ENCODE measurements at places on chromosomes 16 and 17.
A peak's percentile ranks its signal among the peaks of the same experiment; 100 is the strongest.

GRCh38 chr16:51393381-51394005 is 242.4 kb upstream of the SALL1 start:
- no peak for DNase-seq

- peak; percentile 43 for DNase-seq
Observed at GRCh38 chr17:80890196-80890920, 101.3 kb upstream of the CHMP6 start.

- DNase-seq, result no peak
Observed at GRCh38 chr17:64498308-64499203, 1.7 kb upstream of the POLG2 start.

- peak; percentile 22 for DNase-seq
Observed at GRCh38 chr17:32777436-32777835, 99.5 kb downstream of the MYO1D start.

DNA sequence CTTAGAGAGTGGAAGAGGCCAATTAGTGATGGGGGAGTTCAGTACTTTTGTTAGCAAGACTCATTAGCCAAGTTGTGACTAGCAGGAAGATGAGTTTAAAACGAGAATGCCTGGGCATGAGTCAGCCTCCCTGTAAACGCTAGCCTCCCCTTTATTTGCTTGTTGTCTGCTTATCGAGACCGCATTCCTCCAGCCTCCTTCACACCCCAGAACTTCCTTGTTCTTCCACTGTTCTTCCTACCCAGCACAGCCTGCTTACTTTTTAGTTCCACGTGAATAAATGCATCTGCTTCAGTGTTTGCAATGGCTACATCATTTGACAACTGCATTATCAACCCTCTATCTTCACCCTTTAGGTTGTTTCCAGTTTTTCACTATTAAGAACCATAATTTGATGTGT is 20.2 kb upstream of the OR3A1 start:
- DNase-seq, result no peak

DNA sequence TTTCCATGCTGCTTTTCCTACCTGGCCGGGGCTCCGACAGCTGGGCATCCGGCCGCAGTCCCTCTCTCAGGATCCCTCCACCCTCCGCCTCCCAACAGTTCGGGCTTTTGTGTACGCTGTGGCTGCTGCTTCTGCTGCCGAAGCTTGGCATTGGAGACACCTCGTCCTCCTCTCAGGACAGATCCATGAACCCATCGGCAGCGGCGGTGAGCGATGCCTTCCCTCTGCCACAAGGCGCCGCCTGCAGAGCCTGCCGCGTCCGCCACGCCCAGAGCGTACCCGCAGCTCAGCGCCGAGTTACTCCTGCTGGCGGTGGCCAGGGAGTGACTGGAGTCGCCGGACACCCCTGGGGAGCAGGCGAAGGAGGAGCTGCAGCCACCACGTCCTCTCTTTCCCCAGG is 2032.8 kb downstream of the TP53TG3F start:
- DNase-seq, result no peak

DNA sequence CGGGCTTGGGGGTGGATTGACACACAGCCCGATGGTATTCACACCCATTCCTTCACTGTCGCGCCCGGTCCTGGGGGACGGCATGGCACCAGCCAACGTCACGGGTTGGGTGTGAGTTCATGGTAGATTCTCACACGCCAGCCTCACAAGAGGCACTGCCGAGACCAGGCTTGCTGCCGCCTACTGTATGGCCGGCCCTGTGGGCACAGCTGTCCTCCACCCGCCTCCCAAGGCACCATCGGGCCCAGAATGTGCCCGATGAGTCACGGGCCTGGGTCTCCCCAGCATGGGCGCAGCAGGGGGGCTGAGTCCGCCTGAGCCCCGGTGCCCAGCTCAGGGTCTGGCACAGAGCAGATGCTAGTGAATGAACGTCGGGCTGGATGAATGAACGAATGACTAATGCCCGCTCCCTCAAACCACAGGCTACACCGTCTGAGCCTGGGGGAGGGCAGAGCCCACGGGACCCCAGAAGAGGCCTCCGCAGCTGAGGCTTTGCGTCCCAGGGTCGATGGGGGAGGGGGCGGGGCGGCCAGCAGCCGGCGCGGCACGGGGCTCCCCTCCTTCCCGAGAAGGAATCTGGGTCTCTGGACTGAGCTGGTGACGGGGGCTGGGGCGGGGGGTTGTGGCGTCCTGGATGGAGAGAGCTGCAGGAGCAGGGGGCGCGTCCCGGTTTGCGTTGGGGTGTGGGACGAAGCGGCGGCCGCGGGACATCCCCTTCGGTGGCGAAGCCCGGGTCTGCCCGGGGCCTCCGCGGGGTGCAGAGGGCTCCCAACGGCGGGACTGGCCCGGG is 829 bp downstream of the PITPNM3 start:
- DNase-seq, result peak; percentile 54

GRCh38 chr16:340370-341091 is 12.0 kb downstream of the AXIN1 start:
- DNase-seq, result no peak

DNA sequence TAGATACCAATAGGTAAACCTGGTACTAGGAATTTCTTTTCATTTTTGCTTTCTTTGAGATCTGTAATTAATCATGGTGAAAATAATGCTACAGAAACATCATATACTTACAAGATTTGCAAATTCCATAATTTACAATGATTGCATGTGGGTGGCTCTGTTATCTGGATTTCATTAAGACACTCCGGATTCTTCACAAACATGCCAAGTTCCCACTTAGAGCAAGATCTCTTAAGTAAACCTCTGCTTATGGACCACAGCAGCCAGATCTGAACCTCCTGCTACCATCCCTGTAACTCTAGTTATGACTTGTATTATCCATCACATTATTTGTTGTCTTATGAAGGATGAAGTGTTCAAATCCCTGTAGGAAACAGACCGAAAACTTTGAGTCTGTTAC is 424.7 kb downstream of the CDH13 start:
- DNase-seq, result no peak

DNA sequence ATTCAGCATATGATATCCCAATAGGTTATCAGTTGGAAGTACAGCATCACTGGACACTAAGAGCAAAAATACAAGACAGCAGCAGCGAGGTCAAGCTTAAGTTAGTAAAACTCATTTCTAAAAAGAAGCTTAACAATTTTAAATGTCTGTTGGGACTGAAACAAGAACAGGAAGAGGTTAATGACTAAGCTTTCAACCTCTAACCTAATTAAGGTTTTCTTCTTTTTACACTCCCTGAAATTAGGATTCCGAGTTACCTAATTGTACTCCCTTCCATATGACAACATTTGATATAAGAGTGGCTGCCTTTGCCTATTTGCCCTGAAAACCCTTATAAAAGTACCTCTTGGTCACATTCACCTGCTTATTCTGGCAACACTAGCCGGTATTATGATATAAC is 34.3 kb downstream of the CPSF4L start:
- DNase-seq, result no peak

GRCh38 chr17:29567554-29568330 is 759 bp upstream of the TP53I13 start:
- DNase-seq, result peak; percentile 89

- no peak for DNase-seq
Observed at GRCh38 chr16:67444259-67445125, 13.6 kb downstream of the HSD11B2 start.

DNA sequence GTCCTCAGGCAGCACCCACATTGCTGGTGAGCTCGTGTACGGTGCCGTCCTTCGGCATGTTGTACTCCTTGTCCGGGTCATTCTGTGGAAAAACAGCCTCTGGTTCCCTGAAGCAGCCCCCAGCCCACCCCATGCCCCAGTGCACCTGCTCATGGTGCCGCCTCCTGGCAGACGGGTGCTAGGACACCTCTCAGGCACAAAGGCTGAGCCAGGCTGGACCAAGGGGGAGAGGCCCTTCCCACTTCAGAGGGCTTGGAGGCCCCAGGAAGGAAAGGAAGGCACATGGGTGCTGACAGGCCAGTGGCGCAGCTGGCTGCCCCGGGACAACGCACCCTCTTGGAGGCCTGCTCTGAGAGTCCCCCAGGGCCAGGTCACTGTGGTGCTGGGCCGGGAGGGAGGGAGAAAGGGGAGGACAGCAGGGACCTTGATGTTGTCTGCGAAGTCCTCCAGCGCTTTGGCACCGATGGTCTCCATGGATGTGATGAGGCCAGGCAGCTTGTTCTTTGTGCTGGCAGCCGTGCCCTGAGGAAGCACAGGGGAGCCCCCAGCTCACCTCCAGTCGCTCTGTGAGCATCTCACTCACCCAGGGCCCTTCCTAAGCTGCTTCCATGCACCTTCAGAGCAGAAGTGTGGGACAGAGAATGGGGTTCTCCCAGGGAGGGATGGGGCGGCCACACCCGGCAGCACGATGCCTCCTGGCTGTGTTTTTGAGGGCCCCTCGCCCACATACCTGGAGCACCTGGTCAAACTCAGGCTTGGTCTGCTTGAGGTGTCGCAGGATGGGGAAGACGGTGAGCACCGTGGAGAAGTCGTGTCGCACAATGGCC is 9.3 kb downstream of the ZACN start:
- DNase-seq, result no peak

DNA sequence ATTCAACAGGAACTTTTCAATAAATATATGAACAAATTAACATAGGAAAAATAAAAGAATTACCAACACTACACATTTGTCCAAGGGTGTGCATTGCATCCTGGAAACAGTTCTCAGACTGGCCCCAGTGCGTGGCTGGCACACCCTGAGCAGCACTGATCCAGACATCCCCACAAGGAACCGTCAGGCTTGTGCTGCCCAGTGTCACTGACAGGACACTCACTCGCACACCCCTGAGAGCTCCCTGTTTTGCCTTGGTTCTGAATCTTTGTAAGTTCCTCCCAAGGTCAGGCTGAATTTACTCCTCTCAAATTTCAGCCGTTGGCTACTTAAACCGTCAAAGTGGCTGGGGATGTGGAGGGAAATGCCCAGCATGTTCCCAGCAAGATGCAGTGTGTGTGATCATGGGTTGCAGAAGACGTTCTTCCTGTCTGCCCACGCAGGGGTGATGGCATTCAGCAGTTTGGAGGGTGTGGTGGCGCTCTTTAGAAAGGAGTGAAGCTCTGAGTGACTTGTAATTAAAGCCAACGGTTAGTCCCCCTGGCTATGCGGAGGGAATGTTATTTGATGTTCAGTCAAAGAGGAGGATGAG is 1.7 kb downstream of the MT2A start:
- peak; percentile 77 for DNase-seq

DNA sequence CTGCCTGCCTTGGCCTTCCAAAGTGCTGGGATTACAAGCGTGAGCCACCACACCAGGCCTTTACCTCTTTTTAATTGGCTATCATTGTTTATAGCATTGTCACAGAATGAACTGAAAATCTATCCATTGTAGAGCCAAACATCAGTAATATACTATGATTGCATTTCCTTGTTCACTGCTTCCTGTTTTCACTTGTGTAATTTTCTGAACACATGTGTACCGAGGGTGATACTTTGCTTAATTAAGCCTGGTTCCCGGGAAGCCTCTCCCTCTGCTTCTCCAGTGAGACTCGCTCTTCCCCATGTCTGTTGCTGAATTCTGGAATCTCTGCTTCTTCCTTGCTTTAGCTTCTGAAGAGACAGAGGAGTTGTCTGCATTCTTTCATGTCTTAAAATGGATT is 33.1 kb downstream of the POLR3E start:
- DNase-seq, result no peak

- DNase-seq, result peak; percentile 47
Observed at GRCh38 chr16:2586241-2586640, 48.4 kb downstream of the PDPK1 start.

- DNase-seq, result no peak
Observed at GRCh38 chr16:27205423-27206065, 2.2 kb downstream of the KDM8 start.

DNA sequence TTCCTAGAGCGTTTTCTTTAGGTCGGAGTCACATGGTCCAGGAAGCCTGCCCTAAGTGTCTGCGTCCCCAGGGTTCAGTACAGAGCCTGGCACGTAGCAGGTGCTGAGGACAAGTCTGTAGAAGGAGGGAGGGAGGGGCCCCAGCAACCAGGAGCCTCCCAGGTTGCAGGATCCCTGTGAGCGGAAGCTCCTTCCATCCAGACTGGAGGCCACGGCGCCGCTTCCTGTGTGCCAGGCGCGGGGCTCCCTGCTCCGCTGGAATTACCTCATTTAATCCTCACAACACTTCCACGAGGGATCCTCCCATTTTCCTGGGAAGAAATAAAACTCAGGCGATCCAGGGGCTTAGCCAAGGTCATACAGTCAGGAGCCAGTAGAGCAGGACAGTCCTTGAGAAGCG is 22.1 kb downstream of the TRARG1 start:
- no peak for DNase-seq

- no peak for DNase-seq
Observed at GRCh38 chr17:57670769-57671569, 74.1 kb downstream of the CCDC182 start.

DNA sequence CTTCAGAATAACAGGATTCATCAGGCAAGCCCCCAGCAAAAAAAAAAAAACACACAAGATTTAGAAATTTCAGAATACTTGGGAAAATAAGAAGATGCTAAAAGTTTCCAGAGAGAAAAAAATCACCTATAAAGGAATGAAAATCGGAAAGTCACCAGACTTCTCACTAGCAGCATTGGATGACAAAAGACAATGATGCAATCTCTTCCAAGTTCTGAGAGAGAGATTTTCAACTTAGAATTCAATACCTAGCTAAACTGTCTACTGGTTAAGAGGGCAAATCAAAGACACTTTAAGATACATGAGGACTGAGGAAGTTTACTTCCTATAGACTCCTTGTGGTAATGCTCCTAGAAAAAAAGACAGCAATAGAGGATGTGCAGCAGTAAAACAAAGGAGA is 23.9 kb upstream of the TNS4 start:
- DNase-seq, result no peak

DNA sequence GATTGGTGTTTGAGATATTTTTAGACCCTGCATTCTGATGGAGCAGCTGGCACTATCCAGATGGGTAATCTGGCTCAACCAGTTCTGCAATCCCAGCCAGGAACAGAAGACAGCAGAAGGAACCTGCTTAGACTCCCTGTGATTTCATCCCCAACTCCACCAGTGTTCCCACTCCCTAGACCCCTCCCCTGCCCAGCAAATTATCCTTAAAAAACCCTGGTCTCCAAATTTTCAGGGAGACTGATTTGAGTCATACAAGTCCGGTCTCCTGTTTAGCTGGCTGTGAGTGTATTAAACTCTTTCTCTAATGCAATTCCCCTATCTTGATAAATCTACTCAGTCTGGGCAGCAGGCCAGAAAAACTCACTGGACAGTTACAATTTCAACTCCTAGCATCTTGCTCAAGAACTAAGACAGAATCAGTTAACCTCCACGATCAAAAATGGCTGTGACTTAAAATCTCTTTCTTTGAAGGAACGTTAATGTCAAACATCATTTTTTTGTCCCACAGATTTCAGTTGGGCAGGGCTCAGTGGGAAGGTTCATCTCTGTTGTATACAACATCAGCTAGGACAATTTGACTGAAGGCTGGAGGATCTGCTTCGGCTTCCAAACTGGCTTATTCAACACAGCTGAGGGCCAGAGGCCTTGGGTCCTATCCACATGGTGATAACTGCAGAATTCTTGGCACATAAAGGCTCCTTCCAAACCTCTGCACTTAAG is 4.9 kb upstream of the RBL2 start:
- no peak for DNase-seq

DNA sequence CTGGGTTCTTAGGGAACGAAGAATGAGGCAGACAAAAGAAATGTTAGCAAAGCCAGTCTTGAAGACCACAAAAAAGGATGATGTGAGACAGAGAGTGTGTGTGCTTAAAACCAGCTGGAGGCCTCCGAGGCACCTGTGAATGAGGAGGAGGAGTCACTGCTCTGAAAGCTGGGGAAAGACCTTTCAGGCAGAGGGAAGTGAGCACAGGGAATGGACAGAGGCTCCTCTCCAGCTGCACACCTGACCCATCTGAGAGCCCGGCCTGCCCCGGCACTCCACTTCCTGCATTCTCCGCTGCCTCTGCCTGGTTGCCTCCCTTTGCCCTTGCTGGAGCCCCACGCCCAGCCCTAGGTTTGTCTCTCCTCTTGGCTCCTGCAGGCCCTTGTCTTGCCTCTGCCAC is 55.2 kb upstream of the SREBF1 start:
- no peak for DNase-seq

Data from right cardiac atrium (tissue), 5 donors.